ENCODE measurements at places on chromosomes 7 and 10.

DNA sequence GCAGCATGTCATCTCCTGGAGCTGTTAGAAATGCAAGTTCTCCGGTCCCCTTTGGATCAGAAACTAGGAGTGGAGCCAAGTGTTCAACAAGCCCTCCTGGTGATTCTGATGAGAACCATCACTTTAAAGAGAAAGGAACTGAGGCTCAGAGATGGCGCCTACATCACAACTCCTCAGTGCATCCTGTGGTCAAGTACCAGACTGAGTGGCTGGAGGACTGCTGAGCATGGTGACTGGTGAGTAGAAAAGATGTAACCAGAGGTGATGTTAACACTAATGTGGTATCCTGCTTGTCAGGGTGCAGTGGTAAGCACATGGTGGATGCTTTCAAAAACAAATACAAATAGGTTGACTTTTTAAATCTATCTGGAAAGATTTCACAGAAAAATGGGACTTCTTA lies 3.5 kb upstream of the OIT3 start:
- DNase-seq: no peak

DNA sequence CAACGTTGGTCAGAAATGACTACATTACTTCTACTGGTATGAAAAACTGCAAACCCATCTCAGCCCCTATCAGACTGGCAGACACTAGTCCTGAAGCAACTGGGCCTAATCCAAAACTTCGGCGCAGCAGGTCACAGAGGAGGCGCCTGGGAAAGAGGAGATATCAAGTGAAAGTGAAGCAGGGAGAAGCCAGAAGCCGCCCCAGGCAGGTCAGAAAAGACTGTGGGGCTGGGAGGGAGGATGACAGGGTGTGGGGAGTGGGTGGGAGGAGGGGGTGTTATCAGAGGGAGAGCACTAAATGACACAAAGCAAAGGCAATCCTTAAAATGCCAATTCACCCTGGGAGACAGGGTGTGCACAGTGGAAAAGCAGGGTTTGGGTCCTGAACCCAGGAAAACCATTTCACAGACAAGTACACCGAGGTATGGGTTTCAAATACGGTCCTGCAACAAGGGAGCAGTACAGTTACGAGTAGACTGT lies 731 bp downstream of the CHCHD3 start:
- DNase-seq: no peak

DNA sequence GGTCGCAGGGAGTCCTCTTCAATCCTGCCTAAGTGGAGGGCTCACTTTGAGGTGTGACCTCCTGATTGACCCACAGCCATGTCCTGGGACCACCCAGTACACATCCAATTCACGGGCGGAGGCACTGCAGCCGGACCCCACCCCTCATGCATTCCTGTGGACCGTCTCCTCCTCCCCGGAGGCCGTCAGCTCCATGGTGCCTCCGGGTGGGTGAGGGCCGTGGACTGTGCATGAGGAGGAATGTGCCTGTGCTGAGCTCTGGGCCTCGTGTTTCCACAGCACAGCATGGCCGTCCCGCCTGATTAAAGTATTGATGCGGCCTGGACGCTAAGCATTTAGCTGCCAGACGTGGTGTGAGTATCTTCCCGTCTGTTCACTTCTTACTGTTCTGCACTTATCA lies 52.8 kb downstream of the CFAP46 start:
- no peak for DNase-seq

DNA sequence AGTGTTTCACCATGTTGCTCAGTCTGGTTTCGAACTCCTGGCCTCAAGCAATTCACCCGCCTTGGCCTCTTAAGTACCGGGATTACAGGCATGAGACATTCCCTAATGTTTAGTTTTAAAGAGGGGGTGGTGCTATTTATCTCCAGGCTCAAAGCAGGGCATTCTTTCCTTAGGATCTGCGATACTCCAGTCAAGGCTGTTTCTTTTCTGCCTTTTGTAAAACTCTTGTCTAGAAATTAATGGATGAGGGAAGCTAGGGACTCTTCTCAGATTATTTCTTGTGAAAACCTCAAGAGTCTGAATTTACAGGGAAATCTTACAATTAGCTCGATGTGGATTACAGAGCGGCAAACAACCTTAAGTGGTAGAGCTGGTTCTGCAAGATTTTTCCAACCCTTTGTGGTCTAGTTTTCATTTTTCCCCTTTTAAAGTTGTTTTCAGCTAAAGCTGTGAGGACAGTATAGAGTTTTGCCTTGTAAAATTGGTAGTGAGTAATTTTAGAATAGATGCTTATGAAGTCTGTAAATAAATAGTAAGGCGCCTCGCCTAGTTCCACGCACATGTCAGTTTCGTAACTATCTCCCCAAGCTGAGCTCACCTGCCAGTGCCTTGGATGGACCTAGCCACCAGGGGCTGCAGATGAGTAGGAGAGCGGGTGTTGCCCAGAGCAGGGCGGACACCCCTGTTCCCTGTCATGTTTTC lies 53.1 kb downstream of the CUX1 start:
- DNase-seq: no peak

DNA sequence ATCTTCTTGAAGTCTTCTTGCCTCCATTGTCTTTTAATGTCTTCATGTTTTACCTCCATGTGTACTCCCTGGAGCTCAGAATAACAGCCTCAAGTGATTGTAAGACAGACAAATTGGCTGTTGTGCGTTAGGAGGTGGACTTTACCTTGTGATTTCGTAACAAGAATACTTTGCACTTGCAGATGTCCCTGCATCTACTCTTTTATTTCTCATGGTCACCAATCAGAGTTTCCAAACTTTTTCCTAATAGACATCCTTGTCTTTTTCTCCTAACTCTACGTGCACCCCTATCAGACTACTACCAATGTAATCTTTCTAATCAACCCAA lies 172.3 kb downstream of the NRP1 start:
- DNase-seq: no peak

DNA sequence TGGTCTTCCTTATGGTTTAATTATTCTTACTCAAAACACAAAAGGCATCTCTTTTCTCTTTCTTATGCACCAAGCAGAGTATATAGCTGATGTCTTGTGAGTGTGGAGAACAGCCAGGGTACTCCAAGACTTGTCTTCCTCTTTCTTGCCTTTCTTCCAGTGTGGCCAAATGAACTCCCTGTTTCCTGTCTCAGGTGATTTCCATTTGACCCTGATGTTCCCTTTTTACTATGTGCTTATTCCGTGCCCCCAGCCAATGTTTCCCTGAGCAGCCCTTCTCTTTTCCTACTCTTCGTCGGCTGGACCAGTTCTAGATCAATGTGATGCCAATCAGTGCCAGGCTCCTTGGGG lies 12.6 kb downstream of the OR9A4 start:
- DNase-seq: no peak

DNA sequence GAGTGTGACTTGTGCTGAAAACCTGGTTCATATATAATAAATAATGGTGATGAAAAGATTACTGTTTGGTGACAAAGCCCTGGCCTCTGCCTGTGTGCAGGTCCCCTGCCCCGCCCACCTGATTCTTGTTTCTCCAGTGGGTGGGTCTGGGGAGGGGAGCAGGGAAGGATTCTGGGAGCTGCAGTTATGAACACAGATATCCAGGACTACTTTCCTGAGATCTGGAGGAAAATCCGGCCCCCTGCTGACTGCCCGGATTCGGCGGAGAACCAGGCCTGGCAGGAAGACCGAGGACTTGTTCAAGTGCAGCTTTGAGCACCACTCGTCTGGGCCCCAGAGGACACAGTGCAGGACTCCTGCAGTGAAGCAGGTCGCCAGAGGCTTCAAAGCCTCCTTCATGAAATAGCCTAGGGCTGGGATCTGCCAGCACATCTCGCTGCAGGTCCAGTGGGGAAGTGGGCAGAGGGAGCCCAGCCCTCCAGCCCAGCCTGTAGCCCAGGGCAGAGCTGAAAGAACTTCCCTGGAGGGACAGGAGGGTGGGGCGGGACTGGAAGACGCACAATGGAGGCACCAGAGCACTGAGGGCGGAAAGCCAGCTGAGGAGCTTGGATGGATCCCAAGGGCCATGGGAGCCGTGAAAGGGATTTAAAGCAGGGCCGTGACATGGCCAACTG lies 7.0 kb downstream of the ATP6V0E2 start:
- no peak for DNase-seq

GRCh38 chr7:80816806-80817205 lies 102.0 kb downstream of the SEMA3C start:
- DNase-seq: no peak

DNA sequence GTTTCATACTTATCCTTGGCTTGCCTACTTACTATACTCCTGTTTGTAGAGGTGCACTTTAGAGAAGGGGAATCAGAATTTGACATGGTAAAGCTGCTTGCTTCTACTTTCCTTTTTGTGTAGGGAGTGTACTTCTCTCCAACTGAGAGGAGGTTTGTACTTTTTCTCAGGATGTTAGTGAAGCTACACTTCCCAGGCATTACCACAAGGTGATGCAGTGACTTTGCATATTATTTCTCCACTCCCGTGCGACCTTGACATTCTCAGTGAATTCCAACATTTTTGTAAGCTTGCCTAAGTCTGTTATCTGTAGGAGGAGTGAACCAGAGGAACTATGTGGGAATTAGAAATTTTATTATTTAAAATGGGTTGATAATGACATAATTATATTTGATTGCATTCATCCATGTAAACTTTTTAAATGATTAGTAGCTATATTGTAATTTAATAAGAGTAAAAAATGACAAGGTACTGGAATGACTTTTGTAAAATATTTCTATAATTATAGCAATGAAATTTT lies 5.2 kb downstream of the TAX1BP1 start:
- peak; percentile 69 for DNase-seq

DNA sequence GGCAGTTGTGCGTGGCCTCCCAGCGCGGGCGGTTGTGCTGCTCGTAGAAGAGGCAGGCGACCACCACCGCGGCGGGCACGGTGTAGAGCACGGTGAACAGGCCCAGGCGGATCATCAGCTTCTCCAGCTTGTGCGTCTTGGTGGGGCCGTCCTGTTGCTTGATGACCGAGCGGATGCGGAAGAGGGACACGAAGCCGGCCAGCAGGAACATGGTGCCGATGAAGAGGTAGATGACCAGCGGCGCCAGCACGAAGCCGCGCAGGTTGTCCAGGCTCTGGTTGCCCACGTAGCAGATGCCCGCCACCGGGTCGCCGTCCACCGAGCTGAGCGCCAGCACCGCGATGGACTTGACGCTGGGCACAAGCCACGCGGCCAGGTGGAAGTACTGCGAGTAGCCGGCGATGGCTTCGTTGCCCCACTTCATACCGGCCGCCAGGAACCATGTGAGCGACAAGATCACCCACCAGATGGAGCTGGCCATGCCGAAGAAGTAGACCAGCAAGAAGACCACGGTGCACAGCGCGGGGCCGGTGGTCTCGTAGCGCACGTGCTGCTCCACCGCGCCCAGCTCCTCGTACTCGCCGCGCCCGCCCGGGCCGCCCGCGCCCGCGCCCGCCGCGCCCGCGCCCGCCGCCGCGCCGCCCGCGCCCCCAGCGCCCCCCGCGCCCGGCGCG lies 2.2 kb downstream of the FZD8 start:
- no peak for DNase-seq

DNA sequence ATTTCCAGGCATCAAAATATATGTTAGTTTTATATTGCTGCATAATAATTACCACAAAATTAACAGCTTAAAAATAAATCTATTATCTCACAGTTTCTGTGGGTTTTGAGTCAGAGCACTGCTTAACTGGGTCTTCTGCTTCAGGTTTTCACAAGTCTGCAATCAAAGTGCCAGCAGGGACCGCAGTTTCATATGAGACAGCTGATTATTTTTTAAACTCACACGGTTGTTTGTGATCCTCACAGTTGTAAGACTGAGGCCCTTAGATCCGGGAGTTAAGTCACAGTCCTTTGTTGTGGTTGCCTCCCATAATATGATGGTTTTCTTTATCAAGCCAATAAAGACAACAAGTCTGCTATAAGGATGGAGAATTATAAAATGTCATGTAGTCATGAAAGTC lies 146.0 kb upstream of the ZWINT start:
- no peak for DNase-seq

- no peak for DNase-seq
Observed at GRCh38 chr7:120254845-120255244, 18.1 kb upstream of the KCND2 start.

- no peak for DNase-seq
Observed at GRCh38 chr7:27129729-27130539, 623 bp downstream of the HOXA4 start.

DNA sequence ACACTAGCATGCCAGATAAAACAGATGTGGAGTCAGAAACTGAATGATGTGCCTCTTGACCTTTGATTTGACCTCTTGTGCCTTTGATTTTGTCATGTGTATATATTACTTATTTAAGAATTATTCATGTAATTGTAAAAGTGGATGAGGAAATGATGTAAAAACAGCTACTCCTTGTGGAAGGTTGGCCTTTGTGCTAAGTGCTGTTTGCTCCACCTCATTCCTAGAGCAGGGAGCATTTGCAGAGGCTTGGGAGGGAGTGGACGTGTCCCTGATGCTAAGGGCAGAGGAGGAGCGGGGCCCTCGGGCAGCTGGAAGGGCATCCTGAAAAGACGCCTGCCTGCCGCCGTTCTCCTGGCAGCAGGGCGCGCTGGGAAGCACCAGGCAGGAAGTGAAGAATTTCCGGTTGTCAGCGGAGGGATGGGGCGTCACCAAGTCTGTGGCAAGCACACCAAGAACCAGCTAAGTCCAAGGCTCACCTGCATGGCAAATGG lies 197.6 kb upstream of the ZNF32 start:
- no peak for DNase-seq

DNA sequence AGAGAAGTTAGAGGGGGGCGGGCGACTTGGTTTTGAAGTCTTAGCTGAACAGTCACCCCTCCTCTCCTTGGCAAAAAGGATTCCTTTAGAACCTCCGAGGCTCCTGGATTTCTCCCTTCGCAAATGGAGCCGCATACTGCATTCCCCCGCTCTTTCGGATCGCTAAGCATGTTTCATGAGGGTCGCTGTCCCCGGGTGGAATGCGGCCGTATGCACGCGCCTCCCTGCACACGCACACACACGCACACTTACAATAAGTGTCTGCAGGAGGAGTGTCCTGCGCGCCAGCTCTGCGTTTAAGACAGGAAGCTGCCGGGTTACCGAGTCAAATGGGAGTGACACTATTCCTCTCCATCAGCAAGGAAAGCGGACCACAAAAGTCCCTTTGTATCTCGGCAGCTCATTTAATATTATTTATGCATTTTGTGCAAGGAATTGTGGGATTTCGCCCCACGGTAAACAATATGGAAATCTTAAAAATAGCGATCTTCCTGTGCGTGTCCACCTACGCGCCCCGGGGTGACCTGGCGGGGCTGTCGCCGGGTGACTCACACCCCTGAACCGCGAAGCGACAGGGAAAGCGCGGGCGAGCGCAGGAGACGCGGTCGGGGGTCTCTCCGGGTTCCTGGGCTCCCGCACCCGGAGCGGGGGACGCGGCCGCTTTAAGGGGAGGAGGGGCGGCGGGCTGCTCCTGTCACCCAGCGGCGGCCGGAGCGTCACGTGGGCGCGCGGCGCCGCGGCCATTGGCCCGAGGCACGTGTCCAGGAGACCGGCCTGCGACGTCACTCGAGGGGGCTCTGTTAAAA lies 988 bp upstream of the EN2 start:
- peak; percentile 36 for DNase-seq

GRCh38 chr10:73493781-73494180 lies 2.0 kb downstream of the PPP3CB start:
- no peak for DNase-seq

All from astrocyte of the cerebellum (primary cell).